Caki2 (cell line): ENCODE measurements at places on chromosomes 3 and 15.
A peak's percentile ranks its signal among the peaks of the same experiment; 100 is the strongest.

- no peak for DNase-seq
These were observed 17.8 kb upstream of the GADL1 start for GRCh38 chr3:30912301-30912700.

DNA sequence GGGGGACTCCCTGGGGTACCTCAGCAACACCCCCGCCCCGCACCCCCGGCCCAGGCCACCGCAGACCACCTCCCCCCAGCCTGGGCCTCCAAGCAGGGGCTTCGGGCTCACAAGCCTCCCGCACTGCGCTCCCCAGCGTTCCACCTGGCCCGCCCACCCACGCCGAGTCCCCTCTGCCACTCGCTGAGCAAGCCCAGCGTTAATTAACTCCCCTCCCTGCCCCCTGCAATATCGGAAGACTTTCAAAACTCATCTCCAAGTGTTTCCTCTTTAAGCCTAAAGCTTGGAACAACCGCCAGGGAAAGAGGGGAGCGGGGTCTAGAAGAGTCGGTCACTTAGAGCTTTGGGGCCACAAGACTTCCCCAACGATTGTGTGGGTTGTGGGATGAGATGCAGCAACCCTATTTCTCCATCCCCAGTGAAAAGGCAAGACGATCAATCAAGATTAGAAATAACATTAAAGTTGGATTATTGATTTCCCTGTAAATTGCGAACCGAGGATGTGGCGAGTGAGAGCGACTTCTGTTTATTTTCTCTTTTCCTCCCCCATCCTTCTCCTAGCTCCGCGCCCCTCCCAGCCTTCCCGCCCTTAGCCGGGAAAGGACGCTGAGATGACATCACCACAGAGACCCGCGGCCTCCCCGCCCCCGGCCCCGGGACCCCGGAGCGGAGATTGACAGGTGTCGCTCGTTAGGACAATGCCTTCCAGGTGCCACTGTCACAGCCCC, 30.2 kb downstream of the NR2F2 start:
- DNase-seq, result no peak

- DNase-seq, result no peak
These were observed 135.0 kb upstream of the CTDSPL start for GRCh38 chr3:37726525-37727290.

DNA sequence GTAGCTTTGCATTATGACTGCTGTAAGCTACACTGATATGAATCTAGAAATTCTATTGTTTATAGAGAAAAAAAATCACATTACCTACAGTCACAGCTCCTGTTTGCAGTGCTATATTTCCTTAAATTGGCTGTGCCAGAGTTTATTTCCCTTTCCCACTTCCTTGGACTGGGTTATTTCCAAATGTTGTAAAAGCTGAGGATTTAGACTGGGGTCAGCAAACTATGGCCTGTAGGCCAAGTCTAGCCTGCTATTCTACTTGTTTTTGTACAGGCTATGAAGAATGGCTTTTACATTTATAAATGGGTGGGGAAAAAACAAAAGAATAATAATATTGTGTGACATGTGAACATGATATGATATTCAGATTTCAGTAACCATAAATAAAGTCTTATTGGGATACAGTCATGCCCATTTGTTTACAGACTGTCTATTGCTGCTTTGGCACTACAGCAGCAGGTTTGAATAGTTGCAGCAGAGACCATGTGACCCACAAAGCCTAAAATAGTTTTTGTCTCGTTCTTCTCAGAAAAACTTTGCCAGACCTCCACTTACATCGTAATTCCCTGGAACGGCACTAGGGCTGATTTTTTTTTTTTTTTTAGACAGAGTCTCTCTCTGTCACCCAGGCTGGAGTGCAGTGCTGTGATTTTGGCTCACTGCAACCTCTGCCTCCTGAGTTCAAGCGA, 7.8 kb downstream of the GLDN start:
- no peak for DNase-seq

GRCh38 chr3:156973954-156974353, 147.8 kb downstream of the LEKR1 start:
- DNase-seq, result no peak

DNA sequence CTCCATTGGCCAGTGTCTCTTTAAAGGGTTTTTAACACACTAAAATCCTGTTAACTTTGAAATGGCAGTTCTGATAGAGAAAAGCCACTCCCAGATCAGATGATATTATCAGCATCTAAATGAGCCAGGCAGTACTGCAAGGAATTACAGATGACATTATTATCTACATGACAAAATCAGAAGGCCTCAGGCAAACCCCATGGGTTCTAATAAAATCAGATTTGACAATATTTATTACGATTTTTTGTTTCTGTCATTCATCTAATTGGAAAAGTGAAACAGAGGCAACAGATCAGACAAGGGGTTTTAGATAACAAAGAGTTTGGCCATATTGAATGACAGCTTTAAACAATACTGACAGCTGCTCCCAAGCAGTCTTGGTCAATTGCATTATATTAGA, 112.7 kb downstream of the FEZF2 start:
- no peak for DNase-seq

DNA sequence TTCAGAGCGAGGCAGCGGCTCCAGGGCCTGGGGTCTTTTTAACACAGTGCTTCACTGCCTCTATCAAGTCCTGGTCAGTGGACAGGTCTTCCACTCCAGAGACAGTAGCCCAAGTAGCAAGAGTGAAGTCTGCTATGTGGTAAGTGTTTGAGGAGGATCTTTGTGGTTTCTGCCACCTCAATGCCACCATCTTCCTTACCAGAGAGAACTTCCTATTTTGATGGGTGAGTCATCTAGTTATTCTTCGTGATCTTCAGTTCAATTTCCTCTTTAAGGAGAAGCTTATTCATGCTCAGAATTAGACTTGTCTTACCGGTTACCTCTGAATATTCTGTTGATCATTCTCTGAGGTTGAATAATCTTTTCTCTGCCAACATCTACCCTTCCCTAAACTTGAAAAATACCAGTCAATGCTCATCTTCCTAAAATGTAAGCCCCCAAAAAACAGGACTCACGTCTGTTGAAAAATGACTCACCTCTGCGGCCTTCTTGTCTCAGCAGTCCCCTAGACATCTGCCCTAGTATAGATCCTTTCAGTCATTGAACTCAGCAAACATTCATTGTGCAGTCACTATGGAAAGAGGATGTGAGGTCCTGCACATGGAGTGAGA, 32.2 kb upstream of the BCL6 start:
- no peak for DNase-seq

DNA sequence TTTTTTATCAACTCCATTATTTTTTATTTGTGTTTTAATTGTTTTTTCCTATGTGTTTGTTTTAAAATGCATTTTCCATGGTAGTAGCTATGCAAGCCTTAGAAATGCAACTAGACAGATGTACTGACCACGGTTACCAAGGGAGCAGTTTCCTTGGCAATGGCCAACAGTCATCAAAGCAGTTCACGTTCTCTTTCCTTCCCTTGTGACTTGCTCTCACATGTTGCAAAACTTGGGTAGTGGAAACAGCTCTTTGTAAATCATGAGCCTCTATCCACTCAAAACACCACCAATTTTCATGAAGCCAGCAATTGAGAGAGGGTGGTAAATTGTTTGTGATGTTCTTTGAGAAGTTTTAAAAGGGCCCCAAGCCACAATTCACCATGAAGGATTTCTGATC, 499.4 kb upstream of the MDFIC2 start:
- no peak for DNase-seq

DNA sequence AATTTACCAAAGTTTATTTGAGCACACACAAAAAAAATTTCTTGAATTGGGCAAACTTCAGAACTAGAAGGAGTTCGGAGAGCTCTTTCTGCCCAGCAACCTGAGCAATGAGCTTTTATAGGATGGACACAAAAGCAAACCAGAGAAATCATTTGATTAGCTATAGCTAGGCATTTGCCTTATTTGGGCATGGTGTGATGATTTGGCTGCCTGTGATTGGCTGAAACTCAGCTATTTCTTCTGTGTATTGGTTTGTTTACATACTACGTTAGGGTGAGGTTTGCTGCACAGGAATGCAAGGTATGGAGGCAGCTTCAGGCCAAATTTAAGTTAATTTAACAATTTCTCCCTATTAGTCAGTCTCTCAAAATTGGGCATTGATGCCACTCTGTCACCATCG, 65.1 kb downstream of the NEK11 start:
- DNase-seq, result peak; percentile 18

DNA sequence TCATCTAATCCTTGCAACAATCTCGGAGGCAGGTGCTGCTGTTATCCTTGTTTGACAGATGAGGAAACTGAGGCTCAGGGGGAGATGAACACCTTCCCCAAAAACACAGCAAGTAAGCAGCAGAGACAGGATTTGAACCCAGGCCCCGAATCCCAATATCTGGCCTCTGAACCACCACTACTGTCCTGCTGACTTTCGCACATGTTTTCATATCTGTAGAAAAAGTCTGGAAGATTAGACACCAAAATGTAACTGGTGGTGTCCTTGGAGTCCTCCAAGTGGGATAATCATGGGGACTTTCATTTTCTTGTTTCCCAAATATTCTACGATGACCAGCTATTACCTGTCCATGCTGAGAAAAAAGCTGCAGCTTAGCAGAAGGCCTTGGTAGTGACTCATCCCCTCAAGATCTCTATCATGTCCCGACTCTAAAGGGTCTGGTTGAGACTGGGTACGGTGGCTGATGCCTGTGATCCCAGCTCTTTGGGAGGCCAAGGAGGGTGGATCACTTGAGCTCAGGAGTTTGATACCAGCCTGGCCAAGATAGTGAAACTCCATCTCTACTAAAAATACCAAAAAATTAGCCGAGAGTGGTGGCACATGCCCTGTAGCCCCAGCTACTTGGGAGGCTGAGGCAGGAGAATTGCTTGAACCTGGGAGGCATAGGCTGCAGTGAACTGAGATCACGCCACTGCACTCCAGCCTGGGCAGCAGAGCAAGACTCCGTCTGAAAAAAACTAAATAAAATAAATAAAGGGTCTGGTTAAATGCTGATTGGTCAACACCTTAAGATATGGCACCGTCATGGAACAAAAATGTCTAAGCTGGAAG, 8.6 kb downstream of the IRAK2 start:
- DNase-seq, result no peak

- DNase-seq, result no peak
These were observed 25.5 kb upstream of the SPTBN5 start for GRCh38 chr15:41919201-41919820.
